Suprapubic skin (tissue), 4 donors: ENCODE measurements at places on chromosomes 1 and 21. TPM values are rescaled to one million over a fixed set of nuclear protein-coding genes. Genes with fewer than 3 reads are reported as not detected.
A peak's percentile ranks its signal among the peaks of the same experiment; 100 is the strongest.

The S100A1 gene
- total RNA-seq = 22.5 TPM

The RORC gene
- total RNA-seq = 73.8 TPM

The DENND2D gene
- total RNA-seq = 33.4 TPM

The MNDA gene
- 3.7 TPM for total RNA-seq

The RGS8 gene
- not detected for total RNA-seq

The SERPINC1 gene
- not detected for total RNA-seq

The FCMR gene
- total RNA-seq = 2.9 TPM

The AADACL4 gene
- not detected for total RNA-seq

The SPRR4 gene
- total RNA-seq = 116 TPM

The C1orf185 gene
- not detected for total RNA-seq

The CELA3B gene
- not detected for total RNA-seq

The LCE2D gene
- 143 TPM for total RNA-seq

The THEM5 gene
- 89.7 TPM for total RNA-seq

The S100A3 gene
- total RNA-seq = 342 TPM

The GREM2 gene
- 0.11 TPM for total RNA-seq

The LAX1 gene
- total RNA-seq = 0.45 TPM

- peaks cover 3% of the 10 kb centered on the region for H3K4me1 ChIP-seq
- H3K36me3 ChIP-seq = no peaks in the 10 kb centered on the region
- no peak overlapping the region for H3K4me3 ChIP-seq
- H3K27ac ChIP-seq = no peak overlapping the region
- no peaks in the 10 kb centered on the region for H3K27me3 ChIP-seq
Measured at GRCh38 chr1:170166518-170167180, 20.9 kb downstream of the NTMT2 start.

DNA sequence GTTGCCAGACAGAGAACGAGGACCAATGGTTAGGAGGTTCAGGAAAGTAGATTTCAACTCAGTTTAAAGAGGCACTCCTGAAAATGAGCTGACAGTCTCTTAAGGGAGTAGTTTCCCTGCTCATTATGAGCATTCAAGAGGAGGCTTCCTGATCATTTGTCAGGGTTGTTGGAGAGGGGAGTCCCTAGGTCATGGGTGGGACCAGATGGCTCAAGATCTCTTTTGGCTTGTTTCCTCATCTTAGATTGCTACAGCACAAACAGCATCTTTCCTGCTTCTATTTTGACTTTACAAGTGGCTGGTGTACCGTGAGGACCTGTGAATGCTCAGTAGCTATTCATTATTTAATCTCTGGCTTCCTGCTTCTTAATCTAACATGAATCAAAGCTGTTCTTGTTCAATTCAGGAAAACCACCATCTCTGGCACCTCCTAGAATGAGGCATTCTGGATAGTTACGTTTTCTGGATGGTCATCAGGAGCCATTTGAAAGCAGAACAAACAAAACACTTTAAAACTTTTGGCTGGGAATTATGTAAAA lies 47.6 kb downstream of the PEX14 start:
- H3K27ac ChIP-seq = no peak overlapping the region
- no peak overlapping the region for H3K4me3 ChIP-seq
- peaks cover 22% of the 10 kb centered on the region for H3K4me1 ChIP-seq
- no peaks in the 10 kb centered on the region for H3K27me3 ChIP-seq
- H3K36me3 ChIP-seq = no peaks in the 10 kb centered on the region
- DNase-seq = no peak

DNA sequence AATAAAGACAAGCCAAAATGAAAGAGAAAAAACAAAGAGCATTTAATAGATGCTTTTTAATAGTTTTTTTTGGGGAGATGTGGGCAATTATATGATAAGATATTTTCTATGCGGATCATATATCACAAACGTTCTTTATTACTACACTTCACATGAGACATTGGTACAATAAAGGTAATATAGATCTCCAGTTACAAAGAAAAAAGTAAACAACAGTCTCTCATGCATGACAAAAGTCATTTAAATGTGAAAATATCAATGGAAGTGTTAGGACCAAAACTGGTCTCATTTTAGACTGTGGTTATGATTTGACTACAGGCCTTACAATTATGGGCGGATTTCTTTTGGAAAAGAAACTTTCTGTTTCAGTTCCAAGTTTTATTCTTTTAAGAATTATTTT lies 687.0 kb downstream of the ADGRL2 start:
- no peaks in the 10 kb centered on the region for H3K36me3 ChIP-seq
- no peak for DNase-seq
- H3K27ac ChIP-seq = no peak overlapping the region
- H3K4me3 ChIP-seq = no peak overlapping the region

GRCh38 chr1:1937061-1937460 lies 18.0 kb upstream of the TMEM52 start:
- no peak overlapping the region for H3K27ac ChIP-seq
- H3K27me3 ChIP-seq = peaks cover 49% of the 10 kb centered on the region
- no peak overlapping the region for H3K4me3 ChIP-seq

GRCh38 chr21:46040707-46041106 lies 57.2 kb upstream of the COL6A2 start:
- DNase-seq = no peak
- H3K27ac ChIP-seq = no peak overlapping the region
- H3K4me3 ChIP-seq = no peak overlapping the region
- peaks cover 12% of the 10 kb centered on the region for H3K4me1 ChIP-seq
- H3K27me3 ChIP-seq = no peaks in the 10 kb centered on the region

DNA sequence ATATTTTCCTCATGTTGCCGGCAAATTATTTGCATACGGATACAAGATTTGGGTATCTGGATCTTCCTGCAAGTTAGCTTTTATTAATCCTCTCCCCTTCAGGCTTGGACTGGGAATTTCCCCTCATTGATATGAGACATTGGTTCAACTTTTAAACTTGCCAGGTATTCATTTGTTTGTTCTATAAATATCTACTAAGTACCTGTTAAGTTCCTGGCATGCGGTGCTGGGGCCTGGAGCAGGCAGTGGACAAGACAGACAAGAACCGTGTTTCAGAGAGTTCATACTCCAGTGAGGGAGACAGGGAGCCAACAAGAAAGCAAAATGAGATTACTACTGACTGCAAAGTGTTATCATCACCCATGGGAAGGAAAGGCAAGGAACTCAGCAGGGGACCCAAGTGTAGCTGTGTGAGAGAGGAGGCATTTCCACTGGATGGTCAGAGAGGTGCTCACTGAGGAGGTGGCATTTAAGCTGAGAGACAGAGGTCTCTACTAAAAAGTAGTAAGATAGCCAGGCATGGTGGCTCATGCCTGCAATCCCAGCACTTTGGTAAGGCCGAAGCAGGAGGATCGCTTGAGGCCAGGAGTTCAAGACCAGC lies 39.1 kb upstream of the FHAD1 start:
- H3K4me1 ChIP-seq = peaks cover 7% of the 10 kb centered on the region
- no peaks in the 10 kb centered on the region for H3K36me3 ChIP-seq
- no peak overlapping the region for H3K27ac ChIP-seq
- H3K4me3 ChIP-seq = no peak overlapping the region
- H3K27me3 ChIP-seq = no peaks in the 10 kb centered on the region

DNA sequence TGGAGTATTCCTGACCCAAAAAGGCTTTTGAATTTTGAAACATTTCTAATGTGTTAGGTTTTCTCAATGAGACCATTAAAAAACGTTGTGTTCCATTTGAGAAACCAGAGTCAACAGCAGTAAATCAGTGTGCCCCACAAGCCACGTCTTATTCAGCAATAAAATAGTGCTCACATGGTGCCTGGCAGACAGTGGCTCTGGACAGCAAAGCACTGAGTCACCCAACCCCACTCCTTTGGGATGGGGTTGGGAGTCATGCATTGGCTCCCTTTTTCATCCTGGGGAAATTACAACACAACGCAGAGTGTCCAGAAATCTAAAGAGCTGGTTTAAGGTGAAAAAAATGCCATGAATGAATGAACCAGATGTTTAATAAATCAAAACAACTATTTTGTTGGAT lies 46.5 kb downstream of the KCNJ15 start:
- no peak overlapping the region for H3K27ac ChIP-seq
- H3K36me3 ChIP-seq = peaks cover 5% of the 10 kb centered on the region
- H3K4me3 ChIP-seq = no peak overlapping the region
- peak; percentile 86 for DNase-seq

- peaks cover 39% of the 10 kb centered on the region for H3K4me1 ChIP-seq
- H3K27me3 ChIP-seq = no peaks in the 10 kb centered on the region
- H3K36me3 ChIP-seq = peaks cover 10% of the 10 kb centered on the region
- DNase-seq = no peak
Measured at GRCh38 chr1:205275133-205275532, 46.4 kb downstream of the NUAK2 start.

DNA sequence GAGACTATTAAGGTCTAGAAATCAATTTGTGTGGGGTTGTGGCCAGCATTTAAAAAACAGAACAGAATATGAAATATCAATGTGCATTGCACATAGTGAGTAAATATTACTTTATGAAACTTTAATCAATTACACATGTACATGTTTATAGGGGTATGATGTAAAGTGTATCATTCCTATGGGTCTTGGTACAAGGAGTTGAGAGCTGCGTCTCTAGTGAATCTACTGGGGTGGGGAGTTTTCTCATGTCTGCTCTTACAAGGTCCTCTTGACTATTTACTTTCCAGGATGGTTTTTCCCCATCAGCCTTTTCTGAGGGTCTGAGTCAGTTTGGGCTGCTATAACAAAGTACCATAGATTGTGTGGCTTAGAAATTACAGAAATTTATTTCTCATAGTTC lies 75.8 kb downstream of the BACH1 start:
- peaks cover 5% of the 10 kb centered on the region for H3K36me3 ChIP-seq
- DNase-seq = no peak
- H3K4me1 ChIP-seq = no peaks in the 10 kb centered on the region
- H3K27ac ChIP-seq = no peak overlapping the region
- H3K27me3 ChIP-seq = no peaks in the 10 kb centered on the region

GRCh38 chr1:116951200-116951935 lies 41.7 kb downstream of the PTGFRN start:
- no peaks in the 10 kb centered on the region for H3K27me3 ChIP-seq
- DNase-seq = no peak
- no peak overlapping the region for H3K4me3 ChIP-seq
- H3K4me1 ChIP-seq = peaks cover 18% of the 10 kb centered on the region
- peaks cover 17% of the 10 kb centered on the region for H3K36me3 ChIP-seq

- no peak overlapping the region for H3K4me3 ChIP-seq
- DNase-seq = no peak
- no peak overlapping the region for H3K27ac ChIP-seq
- H3K27me3 ChIP-seq = no peaks in the 10 kb centered on the region
- no peaks in the 10 kb centered on the region for H3K4me1 ChIP-seq
- H3K36me3 ChIP-seq = no peaks in the 10 kb centered on the region
Measured at GRCh38 chr1:185215911-185216310, 58.9 kb downstream of the SWT1 start.

DNA sequence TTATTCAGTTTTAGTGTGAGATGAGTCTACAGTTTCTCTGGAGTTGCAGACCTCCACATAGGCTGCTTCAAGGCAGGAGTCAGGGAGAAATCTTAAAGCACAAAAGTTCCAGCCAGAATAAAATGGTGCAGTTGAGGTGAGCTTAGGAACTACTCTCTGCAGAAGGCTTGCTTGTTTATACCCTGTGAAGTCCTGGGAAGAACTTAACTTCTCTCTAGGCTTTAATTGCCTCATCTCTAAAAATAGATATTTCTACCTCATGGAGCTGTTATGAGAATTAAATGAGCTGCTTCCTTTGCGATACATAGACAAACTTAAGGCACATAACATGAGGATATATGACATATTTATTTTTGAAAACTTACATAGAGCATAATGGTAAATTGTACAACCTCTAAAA lies 286.2 kb downstream of the GPATCH2 start:
- H3K4me3 ChIP-seq = no peak overlapping the region
- H3K36me3 ChIP-seq = no peaks in the 10 kb centered on the region
- H3K27ac ChIP-seq = no peak overlapping the region
- H3K4me1 ChIP-seq = no peaks in the 10 kb centered on the region
- DNase-seq = no peak

- peaks cover 60% of the 10 kb centered on the region for H3K4me1 ChIP-seq
- no peak for DNase-seq
- no peak overlapping the region for H3K4me3 ChIP-seq
- no peak overlapping the region for H3K27ac ChIP-seq
- no peaks in the 10 kb centered on the region for H3K27me3 ChIP-seq
- no peaks in the 10 kb centered on the region for H3K36me3 ChIP-seq
Measured at GRCh38 chr21:45431781-45432572, 27.0 kb downstream of the COL18A1 start.

GRCh38 chr1:220338759-220339158 lies 66.5 kb upstream of the RAB3GAP2 start:
- H3K36me3 ChIP-seq = no peaks in the 10 kb centered on the region
- H3K27ac ChIP-seq = no peak overlapping the region
- no peak for DNase-seq
- H3K4me3 ChIP-seq = no peak overlapping the region

DNA sequence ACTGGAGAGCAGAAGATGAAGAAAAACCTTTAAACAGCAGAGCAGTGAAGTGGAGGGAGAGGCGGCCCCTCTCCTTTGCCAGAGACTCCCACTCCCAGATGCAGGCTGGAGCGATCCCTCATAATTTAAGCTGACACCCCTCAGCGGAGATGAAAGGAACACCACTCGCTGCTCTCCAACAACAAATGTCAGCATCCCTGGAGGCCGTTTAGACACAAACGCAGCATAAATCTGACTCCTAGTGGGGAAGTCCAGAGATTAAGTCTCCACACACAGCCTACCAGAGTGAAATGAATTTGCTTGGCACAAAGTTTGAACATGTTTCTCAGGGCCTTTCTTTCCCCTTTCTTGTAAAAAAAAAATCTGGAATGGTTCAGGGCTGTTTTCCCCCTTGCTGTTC lies 137.8 kb downstream of the LMX1A start:
- DNase-seq = no peak
- H3K27me3 ChIP-seq = no peaks in the 10 kb centered on the region
- H3K4me1 ChIP-seq = no peaks in the 10 kb centered on the region
- H3K27ac ChIP-seq = no peak overlapping the region

GRCh38 chr1:57061369-57061768 lies 95.6 kb upstream of the C8B start:
- no peak for DNase-seq
- H3K36me3 ChIP-seq = no peaks in the 10 kb centered on the region
- H3K27ac ChIP-seq = no peak overlapping the region
- no peaks in the 10 kb centered on the region for H3K4me1 ChIP-seq

- peak overlapping the region; percentile 84 for H3K27ac ChIP-seq
- peaks cover 4% of the 10 kb centered on the region for H3K36me3 ChIP-seq
- H3K27me3 ChIP-seq = no peaks in the 10 kb centered on the region
- H3K4me3 ChIP-seq = no peak overlapping the region
Measured at GRCh38 chr1:8374356-8374755, 56.4 kb downstream of the SLC45A1 start.

- H3K27me3 ChIP-seq = no peaks in the 10 kb centered on the region
- H3K4me3 ChIP-seq = no peak overlapping the region
- H3K4me1 ChIP-seq = no peaks in the 10 kb centered on the region
Measured at GRCh38 chr1:214801191-214801590, 198.2 kb downstream of the CENPF start.
